ENCODE measurements at places on chromosomes 5 and 9.

DNA sequence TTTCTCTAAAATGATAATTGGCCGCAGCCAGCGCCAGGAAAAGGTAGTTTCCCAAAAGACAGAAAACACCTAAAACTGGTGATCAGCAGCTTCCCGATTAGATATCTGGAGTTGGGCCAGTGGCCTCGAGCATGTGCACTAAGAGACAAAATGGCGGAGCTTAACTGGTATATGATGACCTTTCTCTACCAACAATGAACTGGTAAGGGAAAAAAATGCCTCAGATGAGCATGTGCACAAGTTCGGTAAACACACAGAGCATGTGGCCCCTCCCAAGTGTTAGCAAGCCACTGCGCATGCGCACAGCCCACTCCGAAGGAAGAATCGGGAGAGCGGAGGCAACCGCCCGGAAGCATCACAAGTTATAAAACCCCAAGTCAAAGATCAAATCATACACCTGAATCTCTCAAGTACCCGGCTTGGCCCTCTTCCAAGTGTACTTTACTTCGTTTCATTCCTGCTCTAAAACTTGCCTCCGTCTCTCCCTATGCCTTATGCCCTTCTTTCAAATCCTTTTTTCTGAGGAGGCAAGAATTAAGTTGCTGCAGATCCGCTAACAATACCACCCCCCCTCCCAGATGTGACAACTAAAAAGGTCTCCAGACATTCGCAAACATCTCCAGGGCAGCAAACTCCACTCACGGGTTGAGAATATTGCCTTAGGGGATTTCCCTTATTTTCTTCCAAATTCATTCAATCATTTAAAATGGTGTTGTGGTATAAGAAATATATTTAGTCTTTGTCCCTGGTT, 15.0 kb upstream of the PTBP3 start:
- DNase-seq = no peak

DNA sequence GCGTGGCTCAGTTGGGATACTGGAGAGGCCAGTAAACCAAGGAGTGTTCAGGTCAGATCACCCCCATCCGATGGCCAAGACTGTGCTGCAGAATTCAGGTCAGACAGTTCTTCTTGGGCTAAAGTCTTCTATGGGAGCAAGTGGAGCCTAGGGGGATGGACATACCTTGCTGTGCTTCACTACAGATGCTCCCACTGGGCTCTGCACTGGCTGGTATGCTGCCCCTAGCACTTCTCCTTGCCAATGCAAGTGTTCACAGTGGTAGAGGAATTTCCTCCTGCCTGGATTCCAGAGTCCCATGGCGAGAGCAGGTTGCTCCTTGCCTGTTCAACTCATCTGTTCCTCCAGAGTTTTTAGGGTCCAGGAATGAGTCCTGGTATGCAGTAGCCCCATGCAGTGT, 134.2 kb upstream of the EDIL3 start:
- DNase-seq = no peak

DNA sequence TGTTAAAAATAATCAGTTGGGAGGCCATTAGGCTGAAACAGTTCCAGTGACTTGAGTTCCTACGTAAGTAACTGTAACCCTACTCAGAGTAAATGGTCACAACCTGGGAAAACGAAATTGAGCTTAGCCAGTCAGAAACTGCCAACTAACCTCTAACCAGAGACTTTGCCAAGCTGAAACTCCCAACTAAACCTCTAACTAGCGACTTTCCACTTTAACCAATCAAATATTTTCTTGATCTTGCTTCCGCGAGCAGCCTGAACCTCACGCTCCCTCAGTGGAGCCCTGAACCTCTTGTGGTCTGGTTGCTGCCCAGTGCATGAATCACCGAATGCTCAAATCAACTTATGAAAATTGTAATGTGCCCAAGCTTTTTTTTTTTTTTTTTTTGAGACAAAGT, 156.2 kb downstream of the MED10 start:
- no peak for DNase-seq

- no peak for DNase-seq
Measured at GRCh38 chr5:53971551-53971950, 338.8 kb downstream of the ARL15 start.

DNA sequence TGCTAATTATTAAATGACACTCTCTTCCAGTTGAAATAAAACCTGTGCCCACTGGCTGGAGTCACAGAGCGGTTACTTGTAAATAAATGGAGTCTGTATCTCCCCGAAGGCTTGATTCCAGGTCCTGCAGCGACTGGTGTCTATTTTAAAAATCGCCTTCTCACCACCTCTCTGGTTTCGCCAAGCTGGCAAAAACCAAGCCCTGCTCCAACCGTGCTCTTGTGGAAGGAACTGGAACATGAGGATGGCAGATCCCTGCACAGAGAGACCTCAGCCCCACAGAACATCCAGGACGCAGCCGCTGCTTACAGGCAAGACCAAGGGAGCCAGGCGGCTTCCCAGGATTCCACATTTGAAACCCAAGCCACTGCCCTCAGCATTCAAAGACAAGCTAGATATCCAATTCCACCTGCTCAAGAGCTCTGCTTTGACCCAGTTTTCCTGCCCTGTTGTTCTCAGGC, 15.0 kb downstream of the SEMA4D start:
- no peak for DNase-seq

DNA sequence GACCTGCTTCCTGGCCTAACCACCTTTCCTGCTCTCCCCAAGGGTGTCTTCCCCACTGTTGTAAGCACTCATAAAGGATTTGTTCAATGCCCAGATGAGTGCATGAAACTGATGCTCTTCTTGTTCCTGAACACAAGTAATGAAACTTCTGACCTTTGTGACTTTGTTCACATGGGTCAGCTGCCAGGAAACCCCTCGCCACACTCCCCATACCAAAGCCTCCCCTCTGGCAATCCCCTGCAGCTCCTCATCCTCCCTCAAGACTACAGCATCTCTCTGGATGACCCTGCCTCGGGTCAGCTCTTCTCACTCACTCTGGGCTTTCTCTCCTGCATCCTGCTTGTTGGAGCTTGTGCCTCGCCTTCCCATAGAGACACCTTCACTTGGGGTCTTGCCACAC, 72.2 kb upstream of the SPTLC1 start:
- no peak for DNase-seq

GRCh38 chr9:91048749-91049148, 247.1 kb downstream of the SYK start:
- DNase-seq = no peak

- DNase-seq = no peak
Measured at GRCh38 chr9:21933281-21933680, 60.9 kb downstream of the CDKN2A start.

GRCh38 chr9:38311382-38312270, 80.9 kb upstream of the ALDH1B1 start:
- DNase-seq = no peak

DNA sequence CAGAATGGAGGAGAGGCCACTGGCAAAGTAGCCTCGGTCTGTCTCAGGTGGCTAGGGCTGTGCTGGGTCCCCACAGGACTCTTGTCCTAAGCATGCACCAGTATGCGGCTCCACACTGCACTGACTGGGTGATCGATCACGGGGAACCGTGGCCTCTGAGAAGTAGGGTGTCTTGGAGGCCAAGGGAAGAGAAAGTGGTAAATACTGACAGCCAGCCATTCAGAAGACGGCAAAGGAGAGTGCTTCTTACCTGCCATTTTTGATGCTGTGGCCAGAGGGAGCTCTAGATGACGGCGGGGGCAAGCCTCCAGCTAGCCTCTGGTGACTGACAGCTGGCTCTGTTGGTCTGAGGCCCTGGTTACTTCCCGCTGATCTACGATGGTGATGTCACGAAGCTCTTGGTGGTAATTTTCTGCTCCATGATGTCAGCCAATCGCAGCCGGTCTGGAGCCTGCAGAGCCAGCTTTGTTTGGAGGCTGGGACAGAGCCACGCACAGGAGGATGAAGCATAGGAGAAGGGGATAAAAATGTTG, 40.4 kb upstream of the GADD45G start:
- no peak for DNase-seq

DNA sequence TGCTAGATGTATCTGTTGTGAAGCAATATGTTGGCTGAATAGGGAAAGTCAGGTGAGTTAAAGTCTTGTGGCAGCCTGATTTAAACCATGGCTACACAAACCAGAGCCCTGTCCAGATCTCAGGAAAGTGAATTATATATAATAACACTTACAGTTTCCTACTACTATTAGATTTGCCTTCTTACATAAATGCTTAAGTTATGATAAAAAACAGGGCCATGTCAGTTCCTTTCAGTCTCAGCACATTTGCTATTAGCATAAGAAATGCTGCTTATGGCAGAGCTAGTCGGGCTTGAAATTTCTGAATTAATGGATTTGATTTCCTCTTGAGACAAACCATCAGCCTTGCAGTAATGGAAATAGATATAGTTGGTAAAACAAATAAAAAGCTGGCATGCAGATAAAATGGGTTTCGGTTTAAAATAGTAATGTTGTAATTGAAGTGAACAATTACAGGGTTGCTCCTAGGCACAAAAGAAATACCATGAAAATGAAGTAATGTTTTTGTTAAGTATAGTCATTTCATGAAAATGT, 664.2 kb upstream of the ZNF608 start:
- DNase-seq = no peak

DNA sequence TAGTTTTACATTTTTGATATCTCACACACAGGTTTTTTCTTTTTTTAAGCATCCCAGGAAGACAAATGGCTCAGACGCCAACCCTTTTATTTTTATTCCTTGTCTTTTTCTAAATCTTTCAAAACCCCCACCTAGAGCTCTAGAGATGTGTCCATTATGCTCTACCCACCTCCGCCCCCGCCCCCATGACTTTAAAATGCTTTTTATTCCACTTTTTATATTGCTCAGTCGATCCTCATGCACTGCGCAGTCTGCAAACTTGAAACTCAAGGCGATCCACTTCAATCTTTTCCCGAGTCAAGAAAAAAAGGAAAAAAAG, 411 bp upstream of the MAT2B start:
- DNase-seq = no peak

GRCh38 chr5:87405472-87406155, 7.1 kb downstream of the CCNH start:
- DNase-seq = no peak

- no peak for DNase-seq
Measured at GRCh38 chr9:132082188-132082587, 2.5 kb upstream of the MED27 start.

- no peak for DNase-seq
Measured at GRCh38 chr5:94040591-94041148, 299.3 kb upstream of the POU5F2 start.

- DNase-seq = no peak
Measured at GRCh38 chr9:134150557-134151214, 13.7 kb downstream of the RNU6ATAC start.

DNA sequence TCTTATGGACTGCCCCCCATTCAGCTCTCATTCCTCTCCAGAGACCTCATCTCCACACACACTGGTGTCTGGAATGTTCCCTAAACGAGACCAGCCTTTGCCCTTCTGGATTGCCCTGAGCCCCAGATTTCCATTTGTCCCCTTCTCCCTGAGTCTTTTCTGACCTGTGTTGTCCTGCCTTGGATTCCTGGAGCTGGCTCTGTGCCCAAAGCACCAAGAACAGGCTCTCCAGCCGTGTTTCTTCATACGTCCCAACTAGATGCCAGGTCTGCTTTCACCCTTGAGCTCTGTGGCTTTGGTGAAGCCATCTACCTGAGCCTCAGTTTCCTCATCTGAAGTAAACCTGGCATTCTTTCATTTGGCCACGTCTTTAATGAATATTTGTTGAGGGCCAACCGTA, 6.3 kb downstream of the CCDC180 start:
- no peak for DNase-seq

DNA sequence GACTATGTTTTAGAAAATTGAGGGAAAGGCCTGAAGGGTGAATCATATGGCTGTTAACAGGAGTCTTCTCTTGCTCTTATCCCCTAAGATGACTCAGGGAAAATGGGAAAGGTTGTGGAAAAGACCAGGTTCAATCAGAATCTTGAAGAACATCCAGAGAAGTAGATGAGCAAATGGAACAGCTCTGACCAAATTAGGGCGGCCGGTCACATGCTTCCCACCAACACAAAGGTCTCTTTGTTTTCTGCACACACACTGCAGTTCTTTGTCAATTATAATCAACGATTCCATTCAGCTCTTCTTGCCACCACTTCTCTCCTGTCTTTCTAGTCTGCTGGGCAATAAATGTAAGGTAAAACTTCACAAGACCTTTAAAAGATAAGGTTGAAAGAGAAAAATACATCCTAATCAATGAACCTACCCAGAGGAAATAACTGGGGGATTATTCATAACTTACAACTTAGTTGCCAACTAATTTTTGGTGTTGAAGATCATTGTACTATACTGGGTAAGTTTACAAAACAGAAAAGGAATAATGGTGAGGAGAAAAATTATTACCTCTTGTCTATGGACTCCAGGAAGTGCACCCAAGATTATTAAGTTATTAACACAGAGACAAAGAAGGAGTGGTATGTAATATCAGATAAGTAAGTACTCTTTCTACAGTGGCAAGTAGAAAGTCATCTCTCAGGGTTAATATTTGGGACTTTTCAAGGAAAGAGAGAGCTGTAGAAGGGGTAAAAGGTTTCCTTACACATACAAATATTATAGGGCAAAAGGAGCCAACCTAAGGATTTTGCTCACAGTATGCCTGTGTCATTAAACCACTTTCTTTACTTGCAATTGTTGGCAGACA, 441.9 kb upstream of the PIK3R1 start:
- DNase-seq = no peak

DNA sequence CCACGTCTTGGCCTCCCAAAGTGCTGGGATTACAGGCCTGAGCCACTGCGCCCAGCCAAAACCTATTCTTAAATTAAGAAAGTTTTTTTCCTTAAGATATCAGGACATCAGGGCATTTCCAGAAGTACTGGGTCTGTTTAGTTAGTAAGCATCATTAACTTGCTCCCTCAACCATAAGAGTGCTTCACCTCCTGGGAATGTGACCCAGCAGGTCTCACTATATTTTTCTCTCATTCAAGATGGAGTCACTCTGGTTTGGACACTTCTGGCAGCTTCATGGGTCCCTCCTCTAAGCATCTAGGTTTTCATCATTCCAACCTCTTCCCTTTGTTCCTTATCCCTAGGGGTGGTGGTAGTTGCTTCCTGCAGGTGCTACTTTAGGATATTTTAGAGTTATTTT, 10.3 kb upstream of the BRD3OS start:
- DNase-seq = no peak

GRCh38 chr9:98929071-98929470, 14.6 kb upstream of the COL15A1 start:
- DNase-seq = no peak

GRCh38 chr5:7978114-7978513, 109.2 kb downstream of the MTRR start:
- DNase-seq = no peak

GRCh38 chr5:169697976-169698375, 60.9 kb downstream of the DOCK2 start:
- DNase-seq = no peak

DNA sequence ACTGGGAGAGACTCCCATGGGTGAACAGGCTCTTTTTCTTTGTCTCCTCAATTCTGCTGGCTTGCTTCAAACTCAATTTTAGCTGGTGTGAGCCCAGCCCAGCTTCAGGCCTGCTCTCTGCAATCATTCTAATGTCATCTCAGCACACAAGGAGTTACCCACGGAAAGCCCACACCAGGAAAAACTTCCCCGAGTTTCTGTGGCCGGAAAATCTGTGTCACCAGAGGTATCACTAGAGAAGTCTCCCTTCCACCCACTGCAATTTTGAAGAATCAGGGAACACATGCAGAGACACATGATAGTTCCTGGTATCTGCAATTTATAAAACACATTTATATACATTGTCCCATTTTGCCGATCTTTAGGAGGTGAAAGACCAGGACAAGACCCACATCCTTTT, 13.5 kb upstream of the NDFIP1 start:
- no peak for DNase-seq
